Gastroesophageal sphincter (tissue), 4 donors: ENCODE measurements at places on chromosomes 16 and 17.

- H3K27ac ChIP-seq = no peak overlapping the region
- peaks cover 57% of the 10 kb centered on the region for H3K36me3 ChIP-seq
- H3K4me1 ChIP-seq = peaks cover 6% of the 10 kb centered on the region
- peak; percentile 78 for ATAC-seq
- H3K27me3 ChIP-seq = no peaks in the 10 kb centered on the region
These were observed 12.9 kb downstream of the TRPV2 start for GRCh38 chr17:16428098-16428882.

GRCh38 chr16:49502136-49502881, 128.7 kb downstream of the C16orf78 start:
- no peak overlapping the region for H3K4me3 ChIP-seq
- H3K4me1 ChIP-seq = no peaks in the 10 kb centered on the region
- no peaks in the 10 kb centered on the region for H3K27me3 ChIP-seq
- ATAC-seq = no peak
- no peak overlapping the region for H3K27ac ChIP-seq

GRCh38 chr17:19306160-19307111, 56.1 kb downstream of the B9D1 start:
- H3K27me3 ChIP-seq = no peaks in the 10 kb centered on the region
- peaks cover 54% of the 10 kb centered on the region for H3K4me1 ChIP-seq
- H3K4me3 ChIP-seq = no peak overlapping the region
- peak overlapping the region; percentile 23 for H3K27ac ChIP-seq

GRCh38 chr17:77095461-77095860, 45.3 kb upstream of the SEC14L1 start:
- H3K27me3 ChIP-seq = no peaks in the 10 kb centered on the region
- H3K4me3 ChIP-seq = no peak overlapping the region
- peaks cover 56% of the 10 kb centered on the region for H3K36me3 ChIP-seq
- peaks cover 32% of the 10 kb centered on the region for H3K4me1 ChIP-seq

GRCh38 chr16:58638148-58639036, 8.8 kb upstream of the CNOT1 start:
- no peaks in the 10 kb centered on the region for H3K27me3 ChIP-seq
- ATAC-seq = peak; percentile 41
- H3K36me3 ChIP-seq = no peaks in the 10 kb centered on the region
- H3K4me1 ChIP-seq = no peaks in the 10 kb centered on the region
- H3K4me3 ChIP-seq = no peak overlapping the region

GRCh38 chr17:48871551-48872351, 20.8 kb upstream of the ATP5MC1 start:
- H3K4me1 ChIP-seq = peaks cover 5% of the 10 kb centered on the region
- no peak overlapping the region for H3K27ac ChIP-seq
- ATAC-seq = peak; percentile 68

GRCh38 chr17:74922694-74923537, at the start of gene USH1G:
Gene USH1G, minus strand, starts transcription at chr17:74923255. Its CDS starts 182 bp downstream, at chr17:74923073.
- H3K27me3 ChIP-seq = peaks cover 100% of the 10 kb centered on the region
- H3K4me3 ChIP-seq = no peak within 1 kb of the TSS
- no peaks in the 10 kb centered on the region for H3K36me3 ChIP-seq
- peak; percentile 6 for ATAC-seq

DNA sequence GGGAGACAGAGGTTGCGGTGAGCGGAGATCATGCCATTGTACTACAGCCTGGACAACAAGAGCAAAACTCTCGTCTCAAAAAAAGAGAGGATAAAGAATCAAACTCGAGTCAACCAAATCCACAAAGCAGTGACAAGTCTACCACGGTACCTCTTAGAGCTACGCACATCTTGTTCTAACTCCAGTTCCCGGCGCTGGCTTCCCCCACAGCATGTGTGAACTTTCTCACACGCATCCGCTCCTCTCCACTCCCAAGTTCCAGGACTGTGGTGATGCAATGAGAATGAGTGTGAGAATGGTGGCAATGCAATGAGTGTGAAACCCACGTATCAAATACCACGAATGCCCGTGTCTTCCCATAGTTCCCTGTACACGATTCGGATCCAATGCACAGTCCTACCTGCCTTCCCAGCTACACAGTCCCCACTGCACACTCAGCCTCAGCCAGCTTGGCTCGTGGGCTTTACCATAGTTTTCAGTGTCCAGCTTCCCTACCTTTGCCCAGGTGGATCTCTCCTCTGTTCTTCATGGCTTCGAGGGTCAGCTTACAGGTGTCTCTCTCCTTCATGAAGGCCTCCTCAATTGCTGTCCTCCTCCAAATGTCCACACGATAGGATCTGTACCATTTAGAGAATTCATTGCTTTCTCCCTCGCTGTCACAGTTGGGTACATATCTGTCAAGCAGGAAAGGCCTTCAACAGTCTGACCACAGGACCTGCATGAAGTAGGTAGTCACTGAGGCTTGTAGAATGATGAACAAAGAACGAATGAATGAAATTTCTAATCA, 9.2 kb upstream of the P2RX5 start:
- no peaks in the 10 kb centered on the region for H3K4me1 ChIP-seq
- no peaks in the 10 kb centered on the region for H3K36me3 ChIP-seq
- ATAC-seq = no peak
- H3K4me3 ChIP-seq = no peak overlapping the region
- no peaks in the 10 kb centered on the region for H3K27me3 ChIP-seq
- H3K27ac ChIP-seq = no peak overlapping the region

DNA sequence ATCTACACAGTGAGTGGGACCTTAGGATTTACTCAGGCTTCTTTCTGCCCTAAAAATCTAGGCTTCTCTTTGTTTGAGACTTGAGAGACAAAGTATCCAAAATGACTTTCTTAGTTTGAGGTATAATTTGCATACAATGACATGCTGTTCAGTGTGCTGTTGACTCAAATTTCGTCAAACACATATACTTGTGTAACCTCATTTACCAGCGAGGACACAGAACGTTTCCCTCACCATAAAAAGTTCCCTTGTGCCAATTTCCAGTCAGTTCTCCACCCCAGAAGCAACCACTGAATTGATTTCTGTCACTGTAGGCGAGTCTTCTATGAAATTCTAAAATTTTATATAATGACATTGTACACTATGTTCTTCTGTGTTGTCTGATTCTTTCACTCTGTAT, 68.0 kb upstream of the MAF start:
- no peak for ATAC-seq
- H3K27ac ChIP-seq = no peak overlapping the region
- H3K27me3 ChIP-seq = no peaks in the 10 kb centered on the region
- H3K36me3 ChIP-seq = no peaks in the 10 kb centered on the region

DNA sequence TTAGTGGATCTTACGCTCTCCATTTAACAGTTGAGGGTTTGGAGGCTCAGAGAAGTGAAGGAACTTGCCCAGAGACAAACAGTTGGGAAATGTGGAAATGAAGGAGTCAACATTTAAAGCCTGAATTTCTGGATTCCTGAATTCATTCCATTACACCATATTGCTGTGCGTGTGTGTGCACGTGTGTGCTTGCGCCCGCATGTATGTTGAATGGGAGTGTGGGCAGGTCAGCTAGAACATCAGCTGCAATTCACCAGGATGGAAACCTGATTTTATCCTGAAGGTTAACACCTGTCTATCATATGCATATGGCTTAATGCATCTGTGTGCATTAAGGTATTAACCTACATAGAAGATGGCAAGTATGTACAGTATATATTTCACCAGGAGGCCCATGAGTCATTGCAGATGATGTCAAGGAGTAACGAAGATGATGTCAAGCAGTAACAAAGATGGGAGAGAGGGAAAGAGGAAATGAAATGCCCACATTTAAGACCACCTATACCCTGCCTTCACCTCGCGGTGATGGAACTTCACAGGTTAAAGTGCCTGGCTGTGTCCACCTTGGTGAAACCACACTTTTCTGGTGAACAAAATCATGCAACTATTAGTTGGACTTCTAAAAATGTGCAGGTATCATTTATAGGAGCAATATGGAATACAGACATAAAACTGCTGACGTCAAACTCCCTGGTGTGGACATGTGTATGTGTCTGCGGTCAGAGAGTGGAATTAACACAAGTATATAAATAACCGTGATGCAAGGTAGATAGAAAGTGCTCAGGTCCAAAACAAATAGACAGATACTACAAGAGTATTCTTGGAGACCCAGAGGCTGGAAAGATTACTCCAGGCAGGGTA, 832 bp upstream of the ADAP2 start:
- peaks cover 55% of the 10 kb centered on the region for H3K27me3 ChIP-seq
- no peaks in the 10 kb centered on the region for H3K36me3 ChIP-seq
- H3K4me1 ChIP-seq = no peaks in the 10 kb centered on the region
- H3K4me3 ChIP-seq = no peak overlapping the region
- no peak overlapping the region for H3K27ac ChIP-seq

DNA sequence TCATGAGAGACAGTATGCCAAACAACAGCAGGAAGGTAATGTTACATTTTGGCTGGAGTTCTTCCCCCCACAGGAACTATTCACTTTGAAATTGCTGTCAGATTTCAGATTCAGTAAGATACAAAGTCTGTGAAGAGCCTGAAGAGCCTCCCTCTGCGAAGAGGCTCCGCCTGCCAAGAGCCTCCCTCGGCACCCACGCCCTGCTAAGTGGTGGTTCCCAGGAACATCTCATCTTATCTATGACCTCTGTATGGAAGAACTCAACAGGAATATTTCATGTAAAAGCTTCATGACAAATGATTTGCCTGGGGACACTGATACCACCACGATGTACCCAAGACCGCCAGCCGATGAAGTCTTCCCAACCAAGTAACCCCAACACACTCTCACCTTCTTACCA, 3.2 kb downstream of the ZC3H7A start:
- H3K4me3 ChIP-seq = no peak overlapping the region
- H3K36me3 ChIP-seq = no peaks in the 10 kb centered on the region
- H3K4me1 ChIP-seq = peaks cover 77% of the 10 kb centered on the region
- no peak for ATAC-seq

DNA sequence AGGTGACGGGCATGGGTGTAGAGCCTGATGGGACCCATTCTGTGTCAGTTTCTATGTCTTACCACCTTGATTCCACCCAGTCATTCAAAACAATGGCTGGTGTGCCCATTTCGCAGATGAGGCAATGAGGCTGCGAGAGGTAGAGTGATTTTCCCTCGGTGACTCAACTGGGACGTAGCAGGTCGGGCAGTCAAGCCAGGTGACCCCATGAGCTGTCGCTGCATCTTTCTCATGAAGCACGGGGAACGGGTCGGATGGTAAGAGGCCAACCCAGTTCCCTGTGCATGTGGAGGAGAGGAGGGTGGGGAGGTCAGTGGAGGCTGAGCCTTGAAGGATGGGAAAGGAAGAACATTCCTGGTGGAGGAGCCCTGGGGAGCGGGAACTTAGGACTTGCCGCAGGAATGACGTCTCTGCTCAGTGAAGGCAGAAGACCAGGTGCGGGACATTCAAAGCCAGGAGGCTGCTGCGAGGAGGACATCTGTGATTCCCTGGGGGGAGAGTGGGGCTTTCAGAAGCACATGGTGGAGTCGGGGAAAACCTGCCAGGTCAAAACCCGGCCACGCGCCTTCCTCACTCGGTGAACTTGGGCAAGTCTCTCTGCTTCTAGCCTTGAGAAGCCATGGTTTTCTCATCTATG, 1.1 kb downstream of the IL21R start:
- H3K36me3 ChIP-seq = no peaks in the 10 kb centered on the region
- no peak overlapping the region for H3K4me3 ChIP-seq
- peaks cover 55% of the 10 kb centered on the region for H3K27me3 ChIP-seq
- H3K4me1 ChIP-seq = peaks cover 2% of the 10 kb centered on the region
- H3K27ac ChIP-seq = no peak overlapping the region

GRCh38 chr17:59634632-59635541, 15.2 kb downstream of the CLTC start:
- H3K27ac ChIP-seq = peak overlapping the region; percentile 14
- no peak overlapping the region for H3K4me3 ChIP-seq
- peaks cover 88% of the 10 kb centered on the region for H3K4me1 ChIP-seq
- no peaks in the 10 kb centered on the region for H3K36me3 ChIP-seq

GRCh38 chr17:3963237-3964201, 718 bp downstream of the ATP2A3 start:
- peaks cover 6% of the 10 kb centered on the region for H3K4me1 ChIP-seq
- peaks cover 47% of the 10 kb centered on the region for H3K27me3 ChIP-seq
- peak overlapping the region; percentile 68 for H3K27ac ChIP-seq

DNA sequence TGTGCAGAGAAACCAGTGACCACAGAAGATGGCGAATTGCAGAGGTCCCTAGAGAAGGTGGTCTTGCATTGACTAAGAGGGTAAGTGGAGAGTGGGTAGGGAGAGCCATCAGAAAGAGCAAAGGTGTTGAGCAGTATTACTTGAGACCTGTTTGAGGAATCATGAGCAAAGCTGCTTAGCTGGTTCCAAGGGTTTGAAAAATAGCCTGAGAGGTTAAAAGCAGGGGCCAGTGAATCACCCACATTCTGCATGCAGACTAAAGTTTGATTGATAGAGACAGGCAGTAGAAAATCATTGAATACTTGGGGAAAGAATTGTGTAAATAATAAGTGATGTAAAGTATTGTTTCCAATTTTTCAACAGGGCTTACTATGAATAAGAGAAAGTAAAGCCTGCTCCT, 34.0 kb upstream of the KCNJ16 start:
- H3K4me3 ChIP-seq = no peak overlapping the region
- no peaks in the 10 kb centered on the region for H3K36me3 ChIP-seq
- no peak for ATAC-seq
- H3K27me3 ChIP-seq = no peaks in the 10 kb centered on the region
- H3K27ac ChIP-seq = no peak overlapping the region
- H3K4me1 ChIP-seq = no peaks in the 10 kb centered on the region

DNA sequence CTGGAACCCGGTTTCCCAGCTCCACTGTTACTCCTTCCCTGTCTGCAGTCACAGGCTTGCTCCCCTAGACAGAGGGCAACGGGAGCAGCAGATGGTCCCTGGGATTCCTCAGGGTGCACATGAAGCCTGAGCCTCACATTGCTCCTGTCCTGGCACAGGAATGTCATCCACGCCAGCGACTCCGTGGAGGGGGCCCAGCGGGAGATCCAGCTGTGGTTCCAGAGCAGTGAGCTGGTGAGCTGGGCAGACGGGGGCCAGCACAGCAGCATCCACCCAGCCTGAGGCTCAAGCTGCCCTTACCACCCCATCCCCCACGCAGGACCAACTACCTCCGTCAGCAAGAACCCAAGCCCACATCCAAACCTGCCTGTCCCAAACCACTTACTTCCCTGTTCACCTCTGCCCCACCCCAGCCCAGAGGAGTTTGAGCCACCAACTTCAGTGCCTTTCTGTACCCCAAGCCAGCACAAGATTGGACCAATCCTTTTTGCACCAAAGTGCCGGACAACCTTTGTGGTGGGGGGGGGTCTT, 1.6 kb upstream of the DECR2 start:
- no peaks in the 10 kb centered on the region for H3K27me3 ChIP-seq
- peak overlapping the region; percentile 90 for H3K27ac ChIP-seq
- H3K4me1 ChIP-seq = peaks cover 11% of the 10 kb centered on the region
- H3K4me3 ChIP-seq = peak overlapping the region; percentile 84
- H3K36me3 ChIP-seq = no peaks in the 10 kb centered on the region
- no peak for ATAC-seq

GRCh38 chr16:22063888-22064467, 28.4 kb upstream of the VWA3A start:
- no peaks in the 10 kb centered on the region for H3K27me3 ChIP-seq
- H3K4me1 ChIP-seq = peaks cover 11% of the 10 kb centered on the region
- no peak overlapping the region for H3K4me3 ChIP-seq
- H3K27ac ChIP-seq = no peak overlapping the region
- H3K36me3 ChIP-seq = no peaks in the 10 kb centered on the region
- no peak for ATAC-seq

DNA sequence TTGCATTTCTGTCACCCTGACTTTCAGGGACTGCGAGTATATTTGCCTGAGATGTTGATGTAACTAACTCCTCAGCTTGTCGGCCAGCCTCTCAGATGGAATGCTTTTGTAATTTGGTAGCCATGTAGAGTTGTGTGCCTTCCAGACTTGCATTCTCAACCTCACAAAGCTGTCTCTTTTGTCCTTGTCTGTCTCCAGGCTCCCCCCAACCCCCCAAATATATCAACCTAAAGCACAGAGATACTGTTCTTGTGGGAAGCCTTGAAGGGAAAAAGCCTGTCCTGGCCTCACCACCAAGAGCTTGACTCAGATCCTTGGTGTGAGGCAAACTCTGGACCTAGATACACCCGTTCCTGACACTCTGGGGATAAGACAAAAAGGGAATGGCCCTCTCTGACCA, 18.4 kb downstream of the SAP30BP start:
- H3K4me1 ChIP-seq = no peaks in the 10 kb centered on the region
- H3K27me3 ChIP-seq = no peaks in the 10 kb centered on the region
- H3K36me3 ChIP-seq = no peaks in the 10 kb centered on the region
- no peak for ATAC-seq
